EL (cell line): ENCODE measurements at places on chromosomes 2 and 18.
A peak's percentile ranks its signal among the peaks of the same experiment; 100 is the strongest.

DNA sequence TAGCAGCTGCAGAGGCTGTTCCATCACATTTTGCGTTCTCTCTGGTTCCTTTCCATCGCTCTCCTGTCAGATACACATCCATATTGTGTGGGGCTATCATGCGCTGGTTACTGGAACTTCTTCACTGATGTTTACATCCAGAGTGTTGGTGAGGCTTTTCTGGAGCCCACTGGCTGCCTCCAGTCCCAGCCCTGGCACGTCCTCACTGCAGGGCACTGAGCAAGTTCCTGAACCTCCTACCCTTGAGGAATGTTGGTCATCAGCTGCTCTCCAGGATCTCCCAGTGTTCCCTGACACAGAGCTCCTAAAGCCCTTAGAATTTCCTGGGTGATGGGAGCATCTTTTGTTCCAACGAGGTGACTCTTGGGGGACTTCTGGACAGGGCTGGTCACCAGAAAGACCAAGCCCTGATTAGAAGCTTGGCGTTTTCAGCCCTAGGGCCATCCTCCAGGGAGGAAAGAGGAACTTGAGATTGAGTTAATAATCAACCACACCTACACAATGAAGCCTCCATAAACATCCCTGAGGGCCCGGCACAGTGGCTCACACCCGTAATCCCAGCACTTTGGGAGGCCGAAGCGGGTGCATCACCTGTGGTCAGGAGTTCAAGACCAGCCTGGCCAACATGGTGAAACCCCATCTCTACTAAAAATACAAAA lies 81.3 kb downstream of the TFCP2L1 start:
- DNase-seq: no peak

- DNase-seq: peak; percentile 42
Observed at GRCh38 chr2:191385416-191386160, 140.4 kb downstream of the MYO1B start.

- no peak for DNase-seq
Observed at GRCh38 chr2:123434546-123435395, 590.3 kb upstream of the CNTNAP5 start.

DNA sequence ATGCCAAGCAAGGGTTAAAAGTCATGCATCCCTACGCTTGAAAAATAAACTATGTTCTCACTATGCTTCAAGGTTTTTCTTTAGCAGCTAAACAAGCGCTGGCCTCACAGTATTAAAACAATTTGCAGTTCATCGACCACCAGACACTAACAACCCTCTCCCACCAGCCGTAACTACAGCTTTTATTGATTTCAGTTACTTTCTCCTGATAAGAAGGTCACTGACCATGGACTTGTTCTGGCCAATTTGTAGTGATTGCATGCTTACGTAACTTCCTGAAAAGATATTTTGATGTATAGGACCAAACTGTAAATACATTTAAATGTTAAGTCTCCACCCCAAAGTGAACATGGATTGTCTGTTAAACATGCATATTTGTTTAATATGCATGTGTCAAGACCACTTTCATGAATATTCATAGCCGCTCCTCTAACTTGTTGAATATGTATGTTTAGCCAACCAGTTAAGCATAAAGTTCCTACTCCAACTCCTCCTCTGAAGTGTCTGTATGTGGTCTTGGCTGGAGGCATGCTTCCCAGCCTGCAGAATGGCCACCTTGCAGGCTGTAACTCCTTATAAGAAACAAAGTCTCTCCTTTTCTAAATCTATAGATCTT lies 1.7 kb upstream of the THOC1 start:
- no peak for DNase-seq

- no peak for DNase-seq
Observed at GRCh38 chr2:106859498-106859897, 26.5 kb downstream of the ST6GAL2 start.

- DNase-seq: no peak
Observed at GRCh38 chr2:31216734-31217133, 581 bp downstream of the CAPN14 start.

DNA sequence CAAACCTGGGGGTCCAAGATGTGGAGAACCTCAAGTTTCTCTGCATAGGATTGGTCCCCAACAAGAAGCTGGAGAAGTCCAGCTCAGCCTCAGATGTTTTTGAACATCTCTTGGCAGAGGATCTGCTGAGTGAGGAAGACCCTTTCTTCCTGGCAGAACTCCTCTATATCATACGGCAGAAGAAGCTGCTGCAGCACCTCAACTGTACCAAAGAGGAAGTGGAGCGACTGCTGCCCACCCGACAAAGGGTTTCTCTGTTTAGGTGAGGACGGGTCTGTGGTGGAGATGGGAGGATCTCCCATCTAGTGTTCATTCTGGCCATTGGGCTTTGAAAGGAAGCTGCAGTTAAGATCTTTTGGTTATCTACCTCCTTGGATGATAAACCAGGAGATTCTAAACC lies 2.9 kb downstream of the CASP10 start:
- no peak for DNase-seq

DNA sequence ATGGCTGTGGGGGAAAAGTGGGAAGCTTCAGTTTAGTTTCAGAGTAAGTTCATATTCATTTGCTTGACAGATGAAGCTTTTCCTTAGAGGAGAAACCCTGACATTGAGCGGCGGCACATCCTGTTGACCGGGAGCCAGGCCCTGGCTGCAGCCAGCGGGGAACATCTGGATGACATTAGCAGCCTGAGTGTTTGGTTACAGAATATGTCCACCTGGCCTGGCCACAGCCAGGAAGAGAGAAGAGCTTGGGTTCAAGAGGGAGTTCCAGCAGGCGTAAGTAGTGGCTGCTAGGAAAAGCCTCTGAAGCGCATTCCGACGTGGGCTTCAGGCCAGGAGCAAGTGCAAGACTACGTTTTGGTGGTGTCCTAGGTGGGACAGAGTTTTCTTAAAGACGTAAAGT lies 144.9 kb upstream of the MYCN start:
- DNase-seq: no peak

DNA sequence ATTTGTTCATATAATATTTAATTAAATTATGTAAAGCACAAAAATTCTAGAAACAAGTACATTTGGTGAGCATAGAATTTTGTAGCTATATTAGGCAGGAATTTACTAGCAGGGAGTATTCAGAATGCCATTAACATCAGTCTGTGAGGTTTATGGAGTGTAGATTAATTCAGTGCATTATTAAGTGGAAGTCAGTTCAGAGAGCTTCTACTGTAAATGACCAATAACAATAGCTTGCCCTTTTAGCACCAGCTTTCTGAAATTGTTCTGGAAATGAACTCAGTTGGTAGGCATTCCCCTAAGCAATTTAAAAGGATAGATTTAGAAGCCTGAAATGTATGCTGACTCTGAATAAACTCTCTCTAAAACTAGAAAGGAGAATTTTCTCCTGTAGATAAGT lies 208.2 kb upstream of the CNTNAP5 start:
- DNase-seq: no peak

GRCh38 chr2:120675460-120676130 lies 60.1 kb upstream of the GLI2 start:
- peak; percentile 72 for DNase-seq

DNA sequence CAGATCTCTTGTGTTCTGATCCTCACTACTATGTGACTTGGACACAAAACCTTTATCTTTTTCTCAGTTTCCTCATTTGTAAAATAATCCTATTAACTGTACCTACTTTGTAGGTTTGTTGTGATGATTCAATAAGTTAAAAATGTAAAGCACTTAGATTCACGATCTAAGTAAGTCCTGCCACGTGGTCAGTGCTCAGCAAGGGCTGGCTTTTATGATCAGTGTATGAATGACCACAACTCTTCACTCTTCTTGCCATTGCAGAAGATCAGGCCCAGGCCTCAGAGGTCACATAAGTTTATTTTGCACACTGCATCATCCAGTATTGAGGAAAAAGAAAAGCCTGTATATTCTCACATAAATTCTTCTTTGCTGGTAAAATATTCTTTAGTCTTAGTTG lies 1192.5 kb upstream of the ACVR2A start:
- DNase-seq: peak; percentile 77

DNA sequence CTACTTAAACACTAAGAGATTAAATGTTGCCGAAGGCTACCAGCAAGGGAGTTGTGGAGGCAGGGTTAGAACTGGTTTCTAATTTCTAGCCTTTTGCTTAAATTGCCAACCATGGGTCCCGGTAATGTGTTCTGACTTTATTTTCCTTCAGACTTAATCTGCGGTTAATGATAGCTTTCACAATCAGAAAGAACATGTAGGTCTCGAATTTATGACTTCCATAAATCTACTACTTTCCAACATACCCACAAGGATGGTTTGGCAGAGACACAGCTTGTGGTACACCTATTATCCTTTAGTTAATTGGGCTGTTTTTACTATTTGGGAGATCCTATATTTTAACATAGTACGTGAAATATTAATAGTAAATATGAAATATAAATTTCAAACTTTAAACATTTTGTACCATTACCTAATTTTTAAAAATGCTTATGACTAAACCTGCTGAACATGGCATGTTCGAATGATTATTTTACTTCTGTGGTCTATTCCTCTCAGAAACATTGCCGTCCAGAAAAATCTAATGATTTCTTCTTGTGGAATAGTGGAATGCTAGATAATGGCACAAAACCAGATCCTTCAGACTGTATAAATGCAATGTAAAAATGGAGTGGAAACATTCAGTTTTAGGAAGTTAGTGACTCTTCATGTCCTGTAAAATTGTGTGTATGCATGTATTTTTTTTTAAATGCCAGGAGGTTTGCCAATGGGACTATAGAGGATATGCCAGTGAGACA lies 41.3 kb downstream of the PARD3B start:
- no peak for DNase-seq

DNA sequence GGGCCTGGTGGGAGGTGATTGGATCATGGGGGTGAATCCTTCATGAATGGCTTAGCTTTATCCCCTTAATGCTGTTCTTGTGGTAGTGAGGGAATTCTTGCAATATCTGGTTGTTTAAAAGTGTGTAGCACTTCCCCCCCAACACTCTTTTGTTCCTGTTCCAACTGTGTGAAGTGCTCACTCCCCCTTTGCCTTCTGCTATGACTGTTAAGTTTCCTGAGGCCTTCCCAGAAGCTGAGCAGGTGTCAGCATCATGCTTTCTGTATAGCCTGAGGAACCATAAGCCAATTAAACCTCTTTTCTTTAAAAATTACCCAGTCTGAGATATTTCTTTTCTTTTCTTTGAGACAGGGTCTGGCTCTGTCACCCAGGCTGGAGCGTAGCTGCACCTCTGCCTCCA lies 139.4 kb downstream of the RNF152 start:
- no peak for DNase-seq

- DNase-seq: no peak
Observed at GRCh38 chr2:26480566-26481423, 2.9 kb upstream of the OTOF start.

DNA sequence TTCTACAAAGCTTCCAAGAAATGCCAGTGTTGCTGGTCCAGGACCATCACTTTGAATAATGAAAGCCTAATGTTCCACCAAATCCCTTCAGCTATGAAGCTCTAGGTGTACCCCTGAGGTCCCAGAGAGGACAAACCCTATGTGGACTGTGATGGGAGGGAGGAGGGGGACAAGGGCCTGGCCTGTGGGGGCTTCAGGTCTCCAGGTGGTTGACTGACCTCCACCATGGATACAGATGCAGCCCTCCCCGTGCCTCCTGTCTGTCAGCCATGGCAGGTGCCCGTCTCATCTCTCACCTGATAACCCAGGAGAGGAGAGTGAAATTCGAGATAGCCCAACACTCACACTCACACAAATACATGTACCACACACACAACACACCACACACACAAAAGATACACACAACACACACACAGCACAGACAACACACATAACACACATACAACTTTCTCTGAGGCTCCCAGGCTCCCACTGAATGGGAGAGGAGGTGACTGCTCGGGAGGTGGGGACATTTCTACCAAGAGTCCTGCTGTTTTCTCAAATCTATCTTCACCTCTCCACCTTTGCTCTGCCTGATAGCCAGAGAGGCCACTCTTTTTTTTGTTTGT lies 12.8 kb upstream of the RHOB start:
- DNase-seq: no peak

DNA sequence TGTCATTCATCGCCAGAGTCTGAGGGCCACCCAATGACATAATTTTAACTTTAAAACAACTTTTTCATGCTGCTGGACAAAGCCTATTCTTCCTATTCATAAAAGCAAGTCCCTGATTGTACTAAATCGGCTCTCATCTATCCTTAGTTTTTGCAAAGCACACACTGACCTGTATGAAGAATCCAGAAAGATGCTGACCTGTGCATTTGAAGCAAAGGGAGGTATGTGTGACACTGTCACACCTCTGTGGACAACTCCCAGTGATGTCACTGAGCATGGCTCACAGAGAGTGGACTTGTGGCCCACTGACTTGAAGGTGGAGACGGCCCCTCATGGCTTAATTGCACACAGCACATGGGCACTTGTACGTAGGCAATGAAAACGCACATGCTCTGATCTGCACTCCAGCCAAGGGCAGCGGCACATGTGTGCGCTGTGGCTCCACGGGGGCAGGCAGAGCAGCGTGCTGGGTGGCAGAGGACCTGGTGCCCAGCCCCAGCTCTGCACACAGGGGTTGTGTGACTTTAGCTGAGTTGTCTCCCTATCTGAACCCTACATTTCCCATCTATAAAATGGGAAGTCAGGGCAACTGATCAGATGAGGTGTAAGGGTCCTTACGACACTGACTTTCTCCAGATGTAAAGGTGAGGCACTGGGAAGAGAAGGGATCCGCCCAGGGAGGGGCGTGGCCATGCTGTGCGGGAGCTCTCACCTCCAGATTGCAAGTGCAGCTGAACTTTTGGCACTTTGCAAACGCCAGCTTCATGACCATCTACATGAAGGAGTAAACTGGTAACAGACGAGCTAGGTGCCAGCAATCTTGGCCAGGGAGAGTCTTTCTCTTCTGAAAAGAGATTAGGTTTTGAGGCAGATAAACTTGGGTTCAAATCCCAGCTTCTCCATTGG lies 14.3 kb upstream of the ODC1 start:
- DNase-seq: no peak

DNA sequence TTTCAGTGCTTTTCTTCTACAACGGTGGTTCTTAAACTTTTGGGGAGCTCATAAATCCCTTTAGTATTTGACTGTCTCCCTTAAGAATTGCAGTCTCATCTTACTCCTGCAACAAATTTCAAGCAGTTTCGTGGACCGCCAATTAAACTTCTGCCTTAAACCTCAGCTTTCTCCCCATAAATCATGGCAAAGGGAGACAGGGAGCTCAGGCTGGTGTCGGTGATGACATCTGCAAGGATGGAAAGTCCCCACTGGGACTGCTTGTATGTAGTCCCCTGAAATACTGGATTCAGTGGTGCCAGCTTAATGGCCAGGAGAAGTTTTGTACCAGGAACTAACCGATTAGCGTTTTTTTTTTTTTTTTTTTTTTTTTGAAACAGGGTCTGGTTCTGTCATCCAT lies 148.7 kb upstream of the ITGA6 start:
- no peak for DNase-seq

DNA sequence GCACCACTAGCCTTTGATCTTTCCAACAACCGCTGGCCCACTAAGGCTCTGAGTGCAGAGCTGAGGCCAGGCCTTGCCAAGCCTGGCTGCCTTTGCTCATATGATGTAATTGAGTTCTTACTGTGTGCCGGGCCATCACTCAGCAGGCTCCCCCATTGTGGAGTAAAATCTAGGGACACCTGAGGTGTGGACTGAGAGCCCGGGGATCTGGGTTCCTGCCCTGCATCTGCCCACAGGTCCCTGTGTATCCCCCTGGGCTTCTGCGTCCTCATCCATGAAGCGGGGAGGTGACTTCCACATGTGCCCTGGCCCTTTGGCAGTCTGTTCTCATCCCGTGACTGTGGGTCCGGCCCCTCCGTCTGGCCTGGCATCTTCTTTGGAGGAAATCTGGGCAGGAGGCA lies 33.8 kb downstream of the GREB1 start:
- DNase-seq: no peak
